ENCODE measurements at places on chromosomes 5 and 9. TPM values are rescaled to one million over a fixed set of nuclear protein-coding genes. Genes with fewer than 3 reads are reported as not detected.

- DNase-seq, result no peak
Observed at GRCh38 chr5:77900691-77901090, 124.6 kb upstream of the TBCA start.

DNA sequence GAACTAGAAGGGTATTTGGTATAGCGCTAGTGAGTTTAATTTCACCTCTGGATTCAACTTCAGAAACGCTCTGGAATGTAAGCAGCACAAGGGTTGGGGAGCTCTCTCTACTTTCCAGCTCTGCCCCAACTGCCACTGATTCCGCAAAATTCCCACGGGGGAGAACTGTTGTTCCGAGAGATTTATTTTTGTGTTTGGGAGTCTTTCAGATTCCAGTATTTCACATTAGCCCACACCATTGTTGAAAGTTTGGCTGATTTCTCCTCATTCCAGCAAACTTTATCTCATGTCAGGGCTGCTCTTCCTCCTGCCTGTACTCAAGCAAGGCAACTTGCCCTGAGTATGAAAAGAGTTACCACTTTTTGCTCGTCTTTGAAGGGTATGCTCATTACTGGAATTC lies 198.5 kb upstream of the EGFLAM start:
- DNase-seq, result no peak

- DNase-seq, result no peak
Observed at GRCh38 chr5:56175488-56175887, 57.6 kb downstream of the ANKRD55 start.

GRCh38 chr9:97979788-97980478 lies 3.2 kb upstream of the ANP32B start:
- no peak for DNase-seq

- DNase-seq, result no peak
Observed at GRCh38 chr5:40154194-40154593, 525.5 kb upstream of the PTGER4 start.

Gene ACTL7A
- not detected for total RNA-seq

Gene DDX41
- total RNA-seq, result 102 TPM

Gene NMUR2
- 0.87 TPM for total RNA-seq

DNA sequence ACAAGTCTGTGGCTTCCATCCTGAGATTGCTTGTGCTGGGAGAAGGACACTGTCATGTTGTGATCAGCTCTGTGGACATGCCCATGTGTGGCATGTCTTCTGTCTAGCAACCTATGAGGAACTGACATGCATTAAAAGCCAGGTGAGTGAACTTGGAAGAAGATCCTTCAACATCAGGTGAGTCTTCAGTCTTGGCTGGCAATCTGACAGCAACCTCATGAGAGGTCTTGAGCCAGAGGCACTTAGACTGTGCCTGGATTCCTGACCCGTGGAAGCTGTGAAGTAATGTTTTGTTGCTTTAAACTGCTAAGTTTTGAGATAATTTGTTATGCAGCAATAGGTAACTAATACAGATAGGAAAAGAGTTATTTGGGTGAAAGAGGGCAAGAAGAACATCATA lies 6.8 kb upstream of the TCERG1 start:
- DNase-seq, result no peak

Gene ZNF608
- 30.9 TPM for total RNA-seq

DNA sequence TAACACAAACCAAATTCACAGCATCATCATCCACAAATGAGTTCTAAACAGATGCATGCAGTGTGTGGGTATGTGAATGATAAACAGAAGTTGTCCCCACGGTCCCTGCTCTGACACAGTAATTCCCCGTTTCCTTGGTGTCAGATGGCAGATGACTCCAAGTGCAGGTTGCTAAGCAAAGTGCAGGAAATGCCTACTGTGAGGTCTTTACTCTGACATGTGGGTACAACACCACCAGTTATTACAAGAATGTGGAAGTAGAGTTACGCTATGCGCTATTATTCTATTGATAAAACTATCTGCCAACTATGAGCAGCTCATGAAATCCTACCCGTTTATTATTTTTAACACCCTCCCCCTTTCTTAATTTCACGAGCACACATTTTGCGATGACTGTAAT lies 448.9 kb downstream of the BNC2 start:
- DNase-seq, result no peak

DNA sequence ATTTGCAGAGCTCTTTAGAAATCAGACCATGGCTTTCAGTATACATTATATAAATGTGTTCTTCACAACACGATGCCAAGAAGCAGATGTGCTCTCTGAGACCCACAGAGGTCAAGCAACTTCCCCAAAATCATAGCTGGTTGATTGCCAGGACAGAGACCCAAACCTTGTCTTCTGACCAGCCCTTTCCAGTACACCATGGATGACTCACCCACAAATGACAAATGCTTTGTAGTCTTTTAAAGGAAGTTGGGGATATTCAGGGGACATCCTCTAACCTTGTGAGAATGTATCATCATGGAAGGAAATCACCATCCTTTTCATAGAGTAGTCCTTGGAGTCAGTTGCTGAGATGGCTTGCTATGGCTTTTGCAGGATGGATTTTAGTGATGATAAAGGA lies 30.1 kb downstream of the ZNF462 start:
- DNase-seq, result no peak

Gene SET
- 258 TPM for total RNA-seq

Gene CCNI2
- total RNA-seq, result not detected

- no peak for DNase-seq
Observed at GRCh38 chr9:76917299-76917698, 11.4 kb upstream of the PRUNE2 start.

Gene KDM4C
- 14.6 TPM for total RNA-seq

DNA sequence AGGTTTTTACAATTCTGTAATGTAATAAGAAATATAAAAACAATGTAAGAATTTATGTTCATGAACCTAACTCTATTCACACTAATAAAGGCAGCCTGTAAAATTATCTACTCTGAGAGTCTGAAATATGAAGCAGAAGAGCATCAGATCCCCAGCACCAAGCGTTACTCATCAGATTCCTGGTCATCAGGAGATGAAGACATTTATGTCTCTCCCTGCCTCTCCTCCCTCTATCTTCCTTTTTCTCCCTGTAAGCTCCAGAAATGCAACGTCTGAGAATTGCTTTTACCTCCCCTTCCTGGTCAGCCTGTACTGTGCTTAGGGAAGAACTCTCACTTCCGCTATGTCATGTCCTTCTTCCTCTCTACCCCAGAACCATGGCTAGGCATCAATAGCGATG lies 114.4 kb upstream of the SLIT3 start:
- no peak for DNase-seq

DNA sequence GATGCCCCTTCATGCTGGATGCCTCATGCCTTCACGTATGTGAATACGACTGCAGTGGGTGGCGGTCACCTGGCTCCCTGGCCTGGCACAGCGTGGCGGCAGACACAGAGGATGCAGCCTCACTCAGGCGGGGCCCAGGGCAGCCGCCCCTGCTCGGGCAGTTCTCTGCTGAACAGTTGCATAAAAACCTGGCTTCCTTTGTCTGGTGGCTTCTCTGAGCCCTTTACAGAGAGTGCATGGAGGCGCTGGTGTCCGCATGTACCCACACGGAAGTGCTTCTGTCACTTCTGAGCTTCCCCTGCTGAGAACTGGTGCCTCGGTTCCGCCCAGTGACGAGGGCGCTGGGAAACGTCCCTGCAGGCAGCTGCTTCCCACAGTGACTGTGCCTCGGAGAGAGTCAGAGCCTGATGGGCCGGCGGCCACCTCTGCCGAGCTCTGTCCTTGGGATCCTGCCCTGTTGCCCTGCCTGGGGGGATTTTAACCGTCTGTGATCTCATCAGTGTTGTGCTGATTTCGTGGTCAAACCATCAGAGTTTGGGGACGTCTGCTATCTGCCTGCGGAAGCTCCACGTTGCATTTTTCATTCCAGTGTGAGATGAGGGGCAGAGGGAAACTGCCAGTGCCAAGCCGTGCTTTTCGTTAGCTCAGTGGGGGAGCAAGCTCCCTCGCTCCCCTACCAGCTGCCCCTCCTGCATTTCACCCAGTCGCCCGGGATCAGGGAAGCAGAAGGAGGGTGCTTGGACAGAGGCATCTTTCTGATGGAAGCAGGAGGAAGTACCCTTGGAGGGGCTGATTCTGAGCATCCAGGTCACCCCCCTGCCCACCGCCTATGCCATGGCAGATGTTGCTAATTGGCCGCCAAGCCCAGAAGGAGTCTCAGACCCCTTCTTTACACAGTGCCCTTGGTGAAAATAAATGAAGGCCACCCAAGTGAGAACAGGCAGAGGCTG lies 153.0 kb upstream of the COL5A1 start:
- DNase-seq, result no peak

Gene HMCN2
- not detected for total RNA-seq

Gene ROR2
- total RNA-seq, result 0.12 TPM

DNA sequence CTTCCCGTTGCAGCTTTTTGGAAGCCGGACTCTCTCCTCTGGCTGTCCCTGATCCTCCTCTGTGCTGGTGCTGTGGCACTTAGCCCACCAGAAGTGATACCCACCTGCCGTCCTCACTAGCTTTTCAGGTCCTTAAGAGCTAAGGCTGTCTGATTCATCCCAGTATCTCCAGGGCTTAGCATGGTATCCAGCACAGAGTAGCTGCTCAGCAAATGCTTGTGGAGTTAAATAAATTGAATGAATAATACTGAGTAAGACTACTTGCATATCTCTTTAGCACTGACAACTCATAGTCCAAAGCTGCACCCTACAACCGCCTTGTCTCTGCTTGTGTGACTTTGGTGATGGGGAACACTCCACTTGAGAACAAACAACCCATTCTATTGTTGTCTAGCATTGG lies 7.7 kb upstream of the XPA start:
- no peak for DNase-seq

DNA sequence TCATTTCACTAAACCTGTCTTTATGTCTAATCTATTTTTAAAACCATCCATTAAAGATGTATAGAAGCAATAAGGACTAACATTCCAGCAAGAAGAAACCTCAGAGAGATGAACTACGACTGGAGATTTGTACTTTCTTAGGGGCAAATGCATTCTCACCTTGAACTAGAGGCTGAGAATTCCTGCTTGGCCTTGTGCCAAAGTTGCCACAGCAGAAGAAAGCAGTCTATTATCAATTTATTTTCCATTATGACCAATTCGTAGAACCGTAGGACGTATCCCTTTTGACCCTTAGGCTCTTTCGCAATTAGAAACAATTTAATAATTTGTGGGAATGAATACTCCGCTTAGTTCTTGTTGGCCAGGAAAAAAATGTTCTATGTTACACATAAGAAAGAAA lies 1647.4 kb upstream of the CDH9 start:
- no peak for DNase-seq

DNA sequence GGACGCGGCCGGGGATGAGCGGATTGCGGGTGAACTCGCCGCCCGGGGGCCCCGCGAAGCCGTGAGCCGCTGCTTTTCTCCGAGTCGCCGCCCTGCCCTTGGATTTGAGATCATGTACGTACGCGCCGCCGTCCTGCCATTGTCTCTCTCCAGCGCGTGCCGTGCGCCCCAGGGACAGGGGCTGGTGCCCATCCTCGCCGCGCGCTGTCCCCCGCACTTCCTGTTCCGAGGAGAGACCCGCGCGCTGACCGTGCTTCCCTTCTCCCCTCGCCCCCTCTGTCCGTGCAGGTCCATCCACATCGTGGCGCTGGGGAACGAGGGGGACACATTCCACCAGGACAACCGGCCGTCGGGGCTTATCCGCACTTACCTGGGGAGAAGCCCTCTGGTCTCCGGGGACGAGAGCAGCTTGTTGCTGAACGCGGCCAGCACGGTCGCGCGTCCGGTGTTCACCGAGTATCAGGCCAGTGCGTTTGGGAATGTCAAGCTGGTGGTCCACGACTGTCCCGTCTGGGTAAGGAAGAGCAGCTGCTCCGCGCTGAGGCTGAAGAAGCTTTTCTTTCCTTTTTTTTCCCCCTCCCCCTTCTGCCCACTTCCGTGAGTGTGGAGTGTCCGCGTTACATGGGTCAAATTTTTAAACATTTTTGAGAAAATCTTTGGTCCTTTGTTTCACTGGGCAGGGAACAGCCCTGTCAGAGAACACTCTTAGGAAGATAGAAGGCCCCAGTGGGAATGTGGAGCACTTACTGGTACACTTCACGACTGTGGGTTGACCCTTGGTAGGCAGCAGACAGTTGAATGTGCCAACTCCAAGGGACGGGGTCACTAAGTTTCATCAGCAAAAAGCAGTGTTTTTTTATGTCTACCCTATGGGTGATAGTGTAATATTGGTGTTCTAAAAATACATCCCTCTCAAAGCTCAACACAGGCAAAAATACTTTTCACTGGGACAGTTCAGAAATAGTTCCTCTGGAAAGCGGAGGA lies 727 bp downstream of the RHOBTB3 start:
- DNase-seq, result no peak

GRCh38 chr9:127783111-127784008 lies 2.5 kb upstream of the CDK9 start:
- DNase-seq, result no peak

DNA sequence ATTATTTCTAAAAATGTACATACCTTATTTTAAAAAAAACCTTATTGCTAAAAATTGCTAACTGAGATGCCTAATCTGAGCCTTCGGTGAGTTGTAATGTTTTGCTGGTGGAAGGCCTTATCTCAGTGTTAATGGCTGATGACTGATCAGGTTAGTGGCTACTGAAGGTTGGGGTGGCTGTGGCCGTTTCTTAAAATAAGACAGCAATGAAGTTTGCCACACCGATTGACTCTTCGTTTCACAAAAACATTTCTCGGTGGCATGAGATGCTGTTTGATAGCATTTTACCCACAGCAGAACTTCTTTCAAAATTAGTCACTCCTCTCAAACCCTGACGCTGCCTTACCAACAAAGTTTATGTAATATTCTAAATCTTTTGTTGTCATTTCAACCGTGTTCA lies 14.7 kb downstream of the CENPK start:
- no peak for DNase-seq

GRCh38 chr9:14351221-14351836 lies 37.4 kb upstream of the NFIB start:
- DNase-seq, result no peak

Data from glomerular endothelial cell (primary cell).